ENCODE measurements at places on chromosomes 2 and 18. TPM values are rescaled to one million over a fixed set of nuclear protein-coding genes. Genes with fewer than 3 reads are reported as not detected.

DNA sequence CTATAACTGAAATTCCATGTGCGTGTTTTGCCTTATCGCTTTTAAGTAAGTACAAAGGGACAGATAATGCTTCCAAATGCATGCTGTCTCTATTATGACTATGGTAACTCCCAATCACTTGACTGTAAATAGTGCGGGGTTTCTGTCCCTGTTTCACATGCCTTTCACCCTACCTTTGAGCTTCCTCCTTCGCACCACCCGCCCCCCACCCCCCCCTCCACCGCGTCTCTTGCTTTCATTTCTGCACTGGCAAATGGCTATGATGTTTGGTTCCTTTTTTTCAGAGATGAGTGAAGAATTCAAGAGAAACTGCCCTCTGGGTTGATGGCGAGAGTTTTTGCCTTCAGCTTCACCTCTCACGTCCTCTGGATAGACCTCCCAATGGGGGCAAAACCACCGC is 25.0 kb upstream of the SPP2 start:
- peak; percentile 38 for DNase-seq

GRCh38 chr2:143259368-143259958 is 130.2 kb downstream of the ARHGAP15 start:
- peak; percentile 89 for DNase-seq

- no peak for DNase-seq
These were observed 258.2 kb upstream of the THUMPD2 start for GRCh38 chr2:40037303-40037702.

The ABCG8 gene
- total RNA-seq: not detected

The SPDYA gene
- total RNA-seq: 2.0 TPM

All from activated naive CD4-positive, alpha-beta T cell treated with anti-CD3 and anti-CD28 coated beads for 36 hours (primary cell).